Cortex of kidney (tissue), 1 donor: ENCODE measurements at places on chromosomes 11 and 22.

- DNase-seq = no peak
Measured at GRCh38 chr11:92357841-92358240, 133.2 kb downstream of the FAT3 start.

GRCh38 chr22:45880091-45880715 is 96.8 kb downstream of the WNT7B start:
- DNase-seq = no peak

- DNase-seq = no peak
Measured at GRCh38 chr11:47626234-47626633, 16.1 kb downstream of the MTCH2 start.

DNA sequence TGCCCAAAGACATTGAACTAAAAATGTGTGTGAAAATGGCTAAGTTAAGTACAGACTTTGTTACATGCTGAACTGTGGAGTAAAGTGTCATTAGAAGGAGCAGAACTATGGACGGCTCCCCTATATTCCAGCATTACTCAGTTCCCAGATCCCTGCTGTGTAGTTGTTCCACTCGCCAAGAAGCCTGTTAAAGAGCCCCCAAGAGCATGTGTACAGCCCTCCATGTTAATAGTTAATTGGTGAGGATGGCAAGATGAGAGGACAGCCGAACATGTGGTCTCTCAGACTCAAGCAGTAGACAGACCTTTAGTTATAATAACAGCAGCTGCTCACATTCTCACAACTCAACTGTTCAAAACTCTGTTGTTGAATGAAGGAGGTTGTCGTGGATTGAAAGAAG is 127.4 kb downstream of the ELP4 start:
- DNase-seq = no peak

GRCh38 chr22:50246242-50247175 is 1.7 kb upstream of the TUBGCP6 start:
- DNase-seq = no peak

- DNase-seq = no peak
Measured at GRCh38 chr22:40031766-40032470, 37.2 kb downstream of the FAM83F start.

- no peak for DNase-seq
Measured at GRCh38 chr22:33758961-33759360, 161.3 kb downstream of the LARGE1 start.

GRCh38 chr22:37224757-37225420 is 12.6 kb upstream of the SSTR3 start:
- DNase-seq = no peak

DNA sequence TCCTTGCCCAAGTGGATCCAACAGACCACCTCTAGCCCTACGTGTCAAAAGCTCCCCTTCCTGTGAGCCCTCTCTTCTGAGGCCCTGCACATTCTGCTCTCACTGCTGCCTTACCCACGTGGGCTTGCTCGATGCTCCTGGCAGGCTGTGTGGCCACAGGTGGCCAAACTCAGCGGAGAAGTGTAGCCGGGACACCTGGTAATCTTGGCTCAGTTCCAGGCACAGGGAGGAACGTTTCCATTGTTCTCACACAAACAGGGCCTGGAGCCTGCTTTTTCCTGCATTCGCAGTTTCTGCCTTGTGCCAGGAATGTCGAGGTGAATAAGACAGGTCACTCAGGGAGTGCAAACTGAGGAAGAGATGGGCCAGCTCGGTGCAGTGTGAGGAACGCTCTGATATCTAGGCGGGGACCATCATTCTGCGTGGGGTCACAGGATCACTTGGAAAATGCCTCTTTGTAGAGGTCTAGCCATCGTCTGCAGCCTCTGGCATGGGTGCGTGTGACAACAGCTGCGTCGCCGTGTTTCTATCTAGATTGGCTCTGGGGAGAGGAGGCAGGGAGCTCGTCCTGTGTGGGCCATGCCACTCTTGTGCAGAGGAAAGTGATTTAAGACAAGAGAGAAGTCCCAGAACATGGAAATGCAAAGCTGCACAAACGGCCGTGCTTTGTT is 127.6 kb upstream of the PARVA start:
- DNase-seq = no peak

DNA sequence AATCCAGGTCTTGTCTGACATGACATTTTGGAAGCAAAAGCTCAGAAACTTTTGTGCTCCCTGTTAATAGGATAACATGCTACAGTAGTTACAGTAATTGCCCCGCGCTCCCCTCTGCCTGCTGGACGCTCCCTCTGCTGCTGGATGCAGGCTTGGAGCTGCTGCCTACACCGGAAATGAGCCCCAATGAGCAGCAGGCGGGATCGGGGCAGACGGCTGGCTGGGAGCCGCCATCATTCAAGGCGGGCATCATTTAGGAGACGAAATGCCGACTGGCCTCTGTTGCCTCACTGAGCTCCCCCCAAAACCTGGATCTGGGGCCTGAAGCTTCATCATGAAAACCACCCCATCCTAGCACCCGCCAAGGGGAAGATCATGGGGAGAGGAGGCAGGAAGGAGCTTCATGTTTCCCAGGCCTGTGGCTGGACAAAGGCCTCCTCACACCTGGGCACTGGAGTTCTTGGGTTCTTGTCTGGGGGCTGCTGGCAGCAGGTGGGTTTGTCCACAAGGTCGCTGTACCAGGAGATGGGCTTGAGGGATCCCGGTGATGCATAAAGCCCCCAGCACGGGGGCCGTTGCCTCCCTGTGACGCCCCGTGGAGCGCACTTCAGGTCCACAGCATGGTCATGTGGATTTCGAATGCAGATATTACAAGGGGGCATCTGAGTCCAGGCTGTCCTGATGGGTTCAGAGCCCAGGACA is 664.3 kb downstream of the BRD1 start:
- no peak for DNase-seq

DNA sequence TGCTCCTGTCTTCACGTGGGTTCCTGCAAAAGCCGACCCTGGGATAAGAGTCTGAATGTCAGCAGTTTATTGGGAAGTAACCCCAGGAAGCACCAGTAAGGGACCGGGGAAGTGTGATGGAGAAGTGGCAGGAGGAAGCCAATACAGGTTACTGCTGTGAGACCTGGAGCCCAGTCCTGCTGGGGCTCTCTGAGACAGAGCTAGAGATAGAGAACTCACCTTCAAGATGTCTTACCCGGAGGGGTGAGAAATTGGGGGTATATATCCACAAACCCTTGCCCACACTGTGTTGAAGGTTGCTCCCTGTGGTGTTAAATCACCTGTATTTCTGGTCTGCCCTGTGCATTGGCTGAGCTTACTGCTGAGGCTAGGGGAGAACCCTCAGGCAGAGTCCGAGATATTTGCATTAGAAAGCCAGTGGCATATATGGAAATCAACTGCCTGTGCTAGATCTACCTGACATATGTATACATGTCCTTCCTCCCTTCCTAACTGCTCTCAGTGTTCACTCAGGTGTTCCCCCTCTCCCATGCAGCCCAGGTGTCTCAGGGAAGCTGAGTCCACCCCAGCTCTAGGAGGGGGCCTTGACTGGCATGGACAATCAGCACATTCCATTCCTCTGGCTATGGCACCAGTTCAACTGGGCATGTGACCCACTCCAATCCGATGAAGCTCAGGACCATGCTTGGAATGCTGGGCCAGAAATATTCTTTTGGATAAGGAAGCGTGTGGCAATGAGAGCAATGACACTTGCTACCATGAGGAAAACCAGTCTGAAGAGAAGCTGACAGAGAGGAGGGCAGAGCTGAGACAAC is 6.8 kb upstream of the MICAL2 start:
- DNase-seq = no peak

GRCh38 chr11:29127461-29127860 is 889.4 kb downstream of the KCNA4 start:
- DNase-seq = no peak

DNA sequence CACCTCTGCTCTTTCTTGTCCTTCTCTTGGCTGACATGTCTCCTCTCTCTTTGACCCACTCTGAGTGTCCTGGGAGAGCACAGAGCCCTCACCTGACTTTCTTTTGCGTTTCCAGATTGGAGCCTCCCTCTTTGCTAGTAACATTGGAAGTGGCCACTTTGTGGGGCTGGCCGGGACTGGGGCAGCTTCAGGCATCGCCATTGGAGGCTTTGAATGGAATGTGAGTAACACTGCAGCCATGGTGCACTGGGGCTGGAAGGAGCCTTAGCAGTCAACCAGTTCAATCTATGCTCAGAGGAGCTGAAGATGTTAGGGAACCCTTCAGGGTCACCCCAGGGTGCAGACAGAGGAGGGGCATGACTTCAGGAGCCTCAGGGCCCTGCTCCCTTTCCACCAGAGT is 23.8 kb downstream of the SLC5A1 start:
- DNase-seq = no peak

DNA sequence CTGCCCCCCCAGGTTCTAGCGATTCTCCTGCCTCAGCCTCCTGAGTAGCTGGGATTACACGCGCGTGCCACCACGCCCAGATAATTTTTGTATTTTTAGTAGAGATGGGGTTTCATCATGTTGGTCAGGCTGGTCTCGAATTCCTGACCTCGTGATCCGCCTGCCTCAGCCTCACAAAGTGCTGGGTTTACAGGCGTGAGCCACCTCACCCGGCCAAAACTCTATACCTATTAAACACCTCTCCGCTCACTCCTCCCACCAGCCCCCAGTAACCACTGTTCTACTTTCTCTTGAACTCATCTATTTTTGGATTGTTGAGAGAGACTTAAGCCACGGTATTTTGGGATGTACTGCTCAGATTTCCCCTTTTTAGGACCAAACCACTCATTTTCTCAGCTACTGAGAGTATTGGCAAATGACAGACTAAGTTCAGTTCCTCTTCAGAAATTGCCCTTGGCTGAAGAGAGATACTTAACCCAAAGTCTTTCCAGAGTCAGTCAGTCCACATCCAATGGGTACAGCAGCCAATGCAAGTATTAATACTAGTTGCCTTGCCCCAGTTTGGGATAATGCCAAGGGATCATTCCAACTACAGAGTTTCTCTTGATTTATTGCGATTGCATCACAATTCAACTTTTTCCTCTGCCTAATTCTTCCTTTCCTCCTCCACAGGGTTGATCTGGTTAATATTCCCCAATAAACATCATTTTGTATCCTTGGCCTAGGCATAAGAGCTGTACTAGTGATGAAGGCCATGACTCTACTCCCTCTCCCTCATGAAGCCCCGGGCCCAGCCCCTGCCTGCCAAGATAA is 36.8 kb upstream of the CSTF3 start:
- no peak for DNase-seq

- DNase-seq = no peak
Measured at GRCh38 chr11:32151027-32151426, 60.2 kb downstream of the RCN1 start.

DNA sequence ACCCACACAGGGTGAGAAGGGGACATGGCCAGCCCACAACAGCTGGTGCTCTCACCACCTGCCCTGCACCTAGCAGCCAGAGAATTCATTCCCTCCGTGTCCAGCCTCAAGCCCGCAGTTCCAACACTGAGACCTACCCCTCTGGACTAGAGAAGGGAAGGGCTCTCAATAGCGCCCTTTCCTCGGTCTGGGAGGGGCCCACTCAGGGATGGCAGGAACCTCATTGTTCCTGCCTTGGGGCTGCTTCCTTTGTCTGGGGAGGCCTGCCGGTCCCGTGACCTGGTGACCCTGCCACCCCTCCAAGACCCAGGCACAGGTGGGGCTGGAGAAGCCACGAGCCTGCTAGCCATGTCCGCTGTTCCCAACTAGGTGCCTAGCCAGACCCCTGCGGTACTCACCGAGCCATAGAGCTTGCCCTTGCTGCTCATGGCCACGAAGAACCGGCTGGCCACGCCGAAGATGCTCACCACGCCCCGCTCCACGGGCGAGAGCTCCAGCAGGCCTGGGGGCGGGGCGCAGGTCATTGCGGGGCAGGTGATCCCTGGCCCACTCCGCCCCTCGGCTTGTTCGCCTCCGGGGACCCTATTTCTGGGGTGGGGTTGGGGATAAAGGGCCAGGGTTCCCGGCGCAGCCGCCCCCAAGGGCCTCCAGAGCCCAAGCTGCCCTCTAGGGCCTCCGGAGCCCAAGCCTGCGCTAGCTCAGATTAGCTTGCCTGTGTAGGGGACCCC is 1.4 kb downstream of the FGF4 start:
- no peak for DNase-seq

DNA sequence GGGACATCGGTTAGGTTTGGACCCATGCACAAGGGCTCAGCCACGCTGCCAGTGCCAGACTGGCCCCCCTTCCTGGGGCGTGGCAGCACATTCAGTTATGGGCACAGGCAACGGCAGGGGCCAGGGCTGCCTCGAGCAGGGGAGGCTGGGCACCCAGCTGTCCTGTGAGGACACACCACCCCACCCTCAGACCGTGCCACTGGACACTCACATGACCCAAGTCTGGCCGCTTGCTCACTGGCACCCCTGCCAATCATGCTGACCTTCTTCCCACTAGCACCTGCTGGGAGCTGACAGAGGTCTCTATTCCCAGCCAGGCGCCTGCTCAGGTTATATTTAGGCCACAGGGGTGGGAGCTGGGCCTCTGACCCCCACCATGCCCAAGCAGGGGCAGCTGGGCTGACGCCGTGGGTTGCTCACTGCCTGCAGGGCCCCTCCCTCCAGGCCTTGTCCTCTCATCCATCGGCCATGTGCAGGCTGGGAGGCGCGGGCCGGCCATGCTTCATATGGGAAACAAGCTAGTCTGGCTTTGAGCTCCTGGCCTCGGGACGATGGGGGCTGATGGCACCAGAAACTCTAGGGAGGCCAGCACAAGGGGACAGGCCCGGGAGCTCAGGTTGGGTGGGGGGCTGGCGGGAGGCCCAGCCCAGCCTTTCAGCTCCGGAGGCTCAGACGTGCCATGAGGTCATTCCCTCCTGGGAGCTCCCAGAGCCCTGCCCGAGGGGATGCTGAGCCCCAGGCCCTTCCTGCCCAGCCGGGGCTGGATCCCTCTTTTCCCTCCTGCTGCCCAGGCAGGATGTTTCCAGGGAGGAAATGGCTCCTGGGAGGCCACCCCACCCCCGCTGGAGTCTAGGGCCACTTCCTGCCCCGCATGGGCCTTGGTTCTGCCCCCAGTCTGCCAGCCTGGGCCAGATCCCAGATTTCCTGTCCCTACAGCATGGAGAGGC is 15.2 kb upstream of the TBX1 start:
- no peak for DNase-seq

- no peak for DNase-seq
Measured at GRCh38 chr11:116540645-116541304, 232.0 kb downstream of the BUD13 start.

DNA sequence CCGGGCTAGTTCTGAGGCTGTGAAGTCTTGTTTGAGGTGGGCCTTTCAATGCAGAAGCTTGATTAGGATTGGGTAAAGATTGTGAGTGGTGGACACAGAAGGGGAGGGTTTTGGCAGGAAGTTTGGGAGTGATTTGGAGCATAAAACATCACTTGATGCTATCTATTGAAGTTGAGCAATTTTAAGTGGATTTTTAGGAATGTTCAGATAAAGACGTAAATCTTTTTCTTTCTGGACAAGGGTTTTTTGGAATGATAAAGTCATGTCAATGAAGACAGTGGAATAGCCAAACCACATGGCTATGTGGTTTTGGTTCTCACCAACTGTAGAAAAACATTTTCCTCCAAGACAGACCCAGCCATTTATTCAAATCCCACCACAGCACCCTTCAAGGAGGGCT is 111.2 kb upstream of the SNX19 start:
- no peak for DNase-seq
